Suprapubic skin (tissue), 4 donors: ENCODE measurements at places on chromosomes 12 and 14. TPM values are rescaled to one million over a fixed set of nuclear protein-coding genes. Genes with fewer than 3 reads are reported as not detected.

DNA sequence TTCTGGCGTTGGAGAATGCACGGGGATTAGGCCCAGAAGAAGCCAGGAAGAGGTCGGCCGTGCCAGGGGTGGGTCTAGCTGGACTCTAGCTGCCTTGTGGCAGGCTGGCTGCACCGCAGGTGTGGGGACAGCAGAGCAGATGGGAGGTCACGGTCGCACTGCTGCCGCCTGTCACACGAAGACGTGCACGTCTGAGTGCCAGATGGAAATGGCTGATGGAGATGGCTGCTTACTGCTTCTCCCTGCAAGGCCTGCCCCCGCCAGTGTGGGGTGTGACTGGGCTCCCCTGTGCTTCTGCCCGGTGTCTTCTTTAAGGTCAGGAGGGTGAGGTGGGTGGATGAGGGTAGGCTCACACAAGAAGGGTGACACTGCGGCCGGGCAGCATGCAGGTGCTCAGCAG, 79.0 kb downstream of the MOK start:
- no peak for DNase-seq

The MSRB3 gene
- total RNA-seq = 11.1 TPM

DNA sequence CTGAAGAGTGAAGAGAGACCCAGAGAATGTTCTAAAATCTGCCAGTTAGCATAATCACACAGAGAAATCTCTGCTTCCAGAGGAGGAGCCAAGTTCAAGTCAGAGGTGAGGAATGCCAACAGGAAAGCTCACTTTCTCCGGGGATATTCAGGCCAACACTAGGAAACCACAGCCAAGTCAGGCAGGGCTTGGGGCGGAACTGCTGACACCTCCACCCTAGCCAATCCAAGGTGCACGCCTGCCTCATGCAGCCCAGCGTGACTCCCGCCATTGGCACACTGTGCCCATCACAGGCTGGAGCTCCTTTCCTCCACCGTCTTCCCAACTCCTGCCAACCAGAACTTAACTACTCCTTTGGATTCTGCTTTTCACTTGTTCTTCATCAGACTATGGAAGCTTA, 374.3 kb upstream of the CCDC196 start:
- no peak for DNase-seq

The NRXN3 gene
- total RNA-seq = 4.3 TPM

The GALNT6 gene
- 9.7 TPM for total RNA-seq

The PTPRO gene
- 0.72 TPM for total RNA-seq

The C14orf39 gene
- not detected for total RNA-seq

The DPY19L2 gene
- 0.64 TPM for total RNA-seq

DNA sequence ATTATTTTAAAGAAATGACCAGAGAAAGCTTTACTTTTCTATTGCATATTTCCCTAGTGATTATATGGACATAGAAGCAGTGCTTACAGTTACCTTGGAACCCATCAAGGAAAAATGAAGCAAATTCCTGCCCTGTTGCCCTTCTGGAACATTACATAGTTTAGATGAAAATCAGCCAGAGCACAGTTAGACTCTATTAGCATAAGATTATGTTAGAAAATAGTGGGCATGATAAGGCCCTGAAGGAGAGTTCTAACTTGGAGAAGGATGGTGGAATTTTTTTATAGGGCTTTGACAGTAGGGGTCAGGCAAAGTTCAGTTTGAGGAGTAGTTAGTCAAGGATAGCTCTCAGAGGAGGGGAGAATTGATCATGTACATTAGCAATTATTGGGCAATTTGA, 74.3 kb downstream of the FUT8 start:
- no peak for DNase-seq

DNA sequence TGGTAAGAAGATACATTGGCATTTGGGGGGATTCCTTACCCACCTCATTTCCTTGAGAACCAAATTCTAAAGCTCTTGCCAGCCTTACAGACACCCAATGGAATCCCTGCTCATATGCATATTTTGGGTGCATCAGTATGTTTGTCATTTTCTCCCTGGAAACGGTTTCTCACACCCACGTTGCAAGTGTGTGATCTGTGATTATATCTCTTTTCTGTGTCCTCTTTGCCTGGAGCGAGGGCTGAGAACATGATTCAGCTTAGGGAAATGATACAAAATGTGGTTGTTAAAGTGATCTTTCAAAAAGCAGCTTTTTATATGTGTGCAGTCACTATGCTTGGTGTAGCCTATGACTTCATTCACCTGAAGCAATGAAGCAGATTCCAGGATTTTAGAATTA, 52.0 kb downstream of the KCNMB4 start:
- DNase-seq = no peak

The OTX2 gene
- not detected for total RNA-seq

DNA sequence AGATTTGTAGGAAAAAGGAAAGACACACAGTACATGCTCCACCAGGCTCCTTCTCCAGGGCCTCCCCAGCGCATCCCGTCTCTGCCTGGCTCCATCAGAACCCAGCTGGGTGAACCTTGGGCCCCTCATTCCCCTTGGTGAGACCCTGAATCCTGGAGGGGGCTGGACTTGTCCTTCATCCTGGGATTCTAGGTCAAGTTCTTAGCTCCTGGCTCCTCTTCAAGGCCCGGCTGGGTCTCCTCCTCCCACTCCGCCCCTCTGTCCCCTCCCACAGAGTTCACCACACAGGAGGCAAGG, 49.2 kb downstream of the PSMA6 start:
- DNase-seq = no peak
